Hematopoietic multipotent progenitor cell treated with erythropoietin and hydrocortisone succinate and interleukin-3 and kit ligand, for 8 days (in vitro differentiated cells): ENCODE measurements at places on chromosomes 13 and 19.

- no peak for DNase-seq
Measured at GRCh38 chr19:10262771-10263170, 8.1 kb upstream of the ICAM1 start.

DNA sequence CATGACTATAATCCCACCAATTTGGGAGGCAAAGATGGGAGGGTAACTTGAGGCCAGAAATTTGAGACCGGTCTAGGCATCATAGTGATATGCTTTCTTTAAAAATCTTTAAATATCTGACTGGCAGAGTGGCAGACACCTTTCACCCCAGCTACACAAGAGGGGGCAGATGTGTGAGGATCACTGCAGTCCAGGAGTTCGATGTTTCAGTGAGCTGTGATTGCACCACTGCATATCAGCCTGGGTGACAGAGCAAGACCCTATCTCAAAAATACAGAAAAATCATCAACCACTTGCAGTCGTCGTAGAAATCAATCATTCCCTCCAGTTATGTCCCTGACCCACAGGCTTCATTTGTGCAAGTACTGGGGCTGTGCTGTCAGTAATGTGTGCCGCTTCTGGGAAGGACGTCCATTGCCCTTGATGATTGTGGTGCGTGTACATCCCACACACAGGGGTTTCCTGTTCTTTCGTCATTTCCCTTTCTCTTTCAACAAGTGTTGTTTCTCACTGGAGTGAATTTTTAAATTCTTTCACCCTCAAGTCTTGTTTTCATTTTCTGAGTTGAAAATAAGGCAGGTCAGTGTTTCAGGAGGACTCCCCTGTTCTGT is 1.4 kb downstream of the LGALS14 start:
- DNase-seq = no peak

DNA sequence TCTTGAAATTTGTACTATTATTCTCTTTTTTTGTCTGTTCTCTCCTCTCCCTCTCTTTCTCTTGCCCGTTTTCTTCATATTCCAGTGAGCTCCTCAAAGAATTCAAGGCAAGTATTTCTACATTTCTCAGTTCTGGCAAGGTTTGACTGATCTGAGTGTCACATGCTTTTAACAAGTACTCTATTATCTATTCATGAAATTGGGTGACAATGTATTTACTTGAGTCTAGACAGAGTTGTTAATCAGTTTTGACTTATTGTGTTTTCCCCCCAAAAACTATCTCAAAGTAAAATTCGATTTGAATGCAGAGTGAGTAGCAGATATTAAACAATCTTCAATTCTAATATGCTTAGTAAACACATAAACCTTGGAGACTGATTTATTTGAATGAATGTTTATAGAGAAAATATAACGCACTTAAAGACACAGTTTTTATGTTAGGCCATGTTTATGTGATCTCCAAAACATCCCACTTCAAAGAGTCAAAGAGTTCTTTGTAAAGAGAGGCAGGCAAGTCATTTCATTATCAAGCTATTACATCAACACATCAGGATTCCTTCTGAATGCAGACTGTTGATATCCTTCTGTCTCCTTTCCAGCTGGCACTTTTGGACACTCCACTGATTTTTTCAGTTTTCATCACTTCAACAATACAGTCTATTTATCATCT is 166.6 kb downstream of the SLITRK6 start:
- DNase-seq = no peak

- DNase-seq = no peak
Measured at GRCh38 chr13:113475911-113476310, 14.6 kb downstream of the DCUN1D2 start.

- peak; percentile 73 for DNase-seq
Measured at GRCh38 chr19:42433503-42434260, 6.5 kb upstream of the LIPE start.

GRCh38 chr13:27855381-27855780 is 63.1 kb downstream of the GSX1 start:
- no peak for DNase-seq

DNA sequence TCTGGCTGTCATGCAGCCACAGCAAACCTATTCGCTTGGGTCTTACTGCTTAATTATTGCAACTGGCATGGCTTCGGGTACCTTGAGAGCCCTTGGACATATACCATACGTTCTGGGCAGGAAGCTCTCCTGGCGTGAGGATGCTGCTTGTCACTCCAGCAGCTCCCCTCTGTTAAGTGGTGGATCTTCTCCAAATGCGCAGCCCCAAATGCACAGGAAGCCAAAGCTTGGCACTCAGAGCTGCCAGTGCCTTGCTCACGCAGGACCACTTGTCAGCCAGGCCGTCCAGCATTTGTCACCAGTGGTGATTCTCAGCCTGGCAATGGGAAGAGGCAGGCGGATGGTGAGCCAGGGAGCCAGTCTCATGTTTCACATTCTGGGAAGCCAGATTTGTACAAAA is 158.6 kb downstream of the KATNAL1 start:
- DNase-seq = no peak

- DNase-seq = no peak
Measured at GRCh38 chr13:102680133-102680717, 14.6 kb downstream of the METTL21C start.

- no peak for DNase-seq
Measured at GRCh38 chr13:109968876-109969577, 182.6 kb upstream of the IRS2 start.

GRCh38 chr13:42600943-42601342 is 27.0 kb downstream of the TNFSF11 start:
- no peak for DNase-seq

DNA sequence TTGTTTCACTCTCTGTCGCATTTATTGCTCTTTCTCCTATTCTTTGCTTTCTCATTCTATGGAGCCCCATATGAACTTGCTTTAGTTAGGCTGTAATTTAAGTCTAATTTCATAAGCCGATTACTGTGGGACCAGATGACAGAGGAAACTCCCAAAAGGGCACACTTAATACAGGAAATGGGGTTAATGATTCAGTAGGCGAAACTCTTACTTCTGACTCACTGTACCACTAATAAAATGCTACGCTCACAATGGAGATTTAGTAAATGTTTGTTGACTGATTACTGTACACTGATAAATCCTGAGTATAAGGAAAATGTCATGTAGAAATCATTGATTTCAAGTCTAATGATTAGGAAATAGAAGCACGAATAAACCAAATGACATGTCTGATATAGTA is 276.4 kb downstream of the KLF5 start:
- DNase-seq = no peak

GRCh38 chr19:12994701-12995595 is at the start of gene NFIX:
NFIX (plus strand) TSS chr19:12995475; CDS start chr19:12995838, 363 bp downstream.
- DNase-seq = peak; percentile 50

GRCh38 chr13:34103854-34104253 is 285.9 kb downstream of the RFC3 start:
- no peak for DNase-seq

- no peak for DNase-seq
Measured at GRCh38 chr13:101289764-101290163, 126.5 kb downstream of the NALCN start.

- no peak for DNase-seq
Measured at GRCh38 chr13:102697929-102698648, 3.2 kb upstream of the METTL21C start.

DNA sequence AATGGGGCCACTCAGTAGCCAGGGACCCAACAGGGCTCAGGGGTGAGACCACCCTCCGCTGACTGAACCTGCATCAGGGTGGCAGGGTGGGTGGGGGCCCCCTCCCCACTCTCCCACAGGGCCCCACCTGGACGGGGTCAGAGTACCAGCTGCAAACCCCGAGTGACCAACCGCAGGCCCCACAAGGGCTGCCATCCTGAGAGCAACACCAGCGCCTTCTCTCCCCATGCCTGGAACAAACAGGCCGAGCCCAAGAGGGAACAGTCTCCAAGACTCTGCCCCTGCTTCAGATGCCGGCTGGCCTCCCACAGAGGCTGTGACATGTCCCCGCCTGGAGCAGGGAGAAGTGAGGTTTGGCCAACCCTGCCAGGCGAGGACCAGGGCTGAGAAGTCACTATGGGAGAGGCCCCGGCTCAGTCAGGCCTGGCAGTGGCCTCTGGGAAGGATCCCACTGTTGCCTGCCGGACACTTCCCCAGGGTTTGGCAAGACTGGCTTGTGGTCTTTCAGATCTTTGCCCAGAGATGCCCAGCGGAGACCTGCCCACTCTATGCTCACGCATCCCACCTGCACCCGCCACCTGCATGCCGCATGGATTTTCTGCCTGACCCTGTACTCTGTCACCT is 27.2 kb downstream of the MPND start:
- DNase-seq = no peak

DNA sequence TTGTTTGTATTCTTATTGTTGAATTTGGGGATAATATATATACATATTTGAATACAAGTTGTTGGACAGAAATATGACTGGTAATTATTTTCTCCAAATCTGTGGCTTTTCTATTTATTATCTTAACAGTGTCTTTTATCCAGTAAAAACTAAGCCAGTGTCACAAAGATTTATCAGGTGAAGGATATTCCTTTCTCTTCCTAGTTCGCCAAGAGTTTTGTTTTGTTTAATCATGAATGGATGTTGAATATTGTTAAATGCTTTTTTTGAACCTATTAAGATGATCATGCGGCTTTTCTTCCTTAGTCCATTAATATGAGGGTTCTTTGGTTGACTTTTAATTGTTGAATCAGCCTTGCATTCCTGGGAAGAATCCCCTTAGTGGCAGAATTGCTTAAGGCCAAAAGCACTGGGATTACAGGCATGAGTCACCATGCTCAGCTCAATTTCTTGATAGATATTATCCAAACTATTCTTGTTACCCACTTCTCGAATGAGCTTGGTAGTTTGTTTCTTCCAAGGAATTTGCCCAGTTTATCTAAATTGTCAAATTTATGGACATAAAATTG is 53.3 kb downstream of the TEX26 start:
- no peak for DNase-seq

DNA sequence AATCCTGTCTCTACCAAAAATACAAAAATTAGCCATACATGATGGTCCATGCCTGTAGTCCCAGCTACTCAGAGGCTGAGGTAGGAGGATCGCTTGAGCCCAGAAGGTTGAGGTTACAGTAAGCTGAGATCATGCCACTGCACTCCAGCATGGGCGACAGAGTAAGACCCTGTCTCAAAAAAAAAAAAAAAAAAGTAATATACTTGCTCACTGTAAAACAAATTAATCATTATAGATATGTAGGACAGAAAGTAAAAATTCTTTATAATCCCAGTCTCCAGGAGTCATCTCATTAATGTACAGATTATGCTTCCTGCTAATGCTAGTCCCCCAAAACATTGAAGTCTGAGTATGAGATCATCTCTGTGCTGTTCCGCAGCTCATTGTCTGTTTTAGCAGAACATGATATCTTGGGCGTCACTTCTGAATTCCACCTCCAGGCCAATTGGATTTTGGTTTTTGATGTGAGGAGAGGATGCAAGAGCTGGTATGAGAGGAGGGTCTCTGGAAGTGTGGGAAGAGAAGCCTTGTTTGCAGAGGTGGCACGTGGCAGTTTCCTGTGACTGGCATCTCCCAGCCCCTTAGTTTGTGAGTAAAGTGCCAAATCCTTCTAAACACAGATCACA is 75.4 kb upstream of the NPAS1 start:
- DNase-seq = no peak

GRCh38 chr19:33134571-33135041 is 2.7 kb downstream of the WDR88 start:
- DNase-seq = no peak
